ENCODE measurements at places on chromosomes 4 and X. TPM values are rescaled to one million over a fixed set of nuclear protein-coding genes. Genes with fewer than 3 reads are reported as not detected.

GRCh38 chr4:6857009-6857882, 52.4 kb upstream of the TBC1D14 start:
- DNase-seq = no peak

- no peak for DNase-seq
Observed at GRCh38 chr4:142883040-142883832, 37.1 kb upstream of the INPP4B start.

DNA sequence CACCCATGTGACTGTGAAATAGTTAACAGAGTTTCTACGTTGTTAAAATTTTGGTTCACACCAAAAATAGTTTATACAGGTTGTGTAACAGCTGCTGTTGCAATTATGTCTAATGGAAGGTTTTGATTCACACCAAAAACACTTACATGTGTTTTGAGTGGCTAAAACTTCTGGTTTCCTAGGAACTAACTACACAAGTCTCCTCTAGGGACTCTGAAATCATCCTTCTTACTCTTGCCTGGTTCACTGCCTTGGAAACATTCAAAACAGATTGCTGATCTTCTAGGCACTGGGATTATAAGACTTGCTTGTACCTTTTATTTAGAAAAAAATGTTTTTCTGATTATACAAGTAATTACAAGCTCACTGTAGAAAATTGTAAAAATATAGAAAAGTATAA, 14.9 kb upstream of the MORC4 start:
- no peak for DNase-seq

DNA sequence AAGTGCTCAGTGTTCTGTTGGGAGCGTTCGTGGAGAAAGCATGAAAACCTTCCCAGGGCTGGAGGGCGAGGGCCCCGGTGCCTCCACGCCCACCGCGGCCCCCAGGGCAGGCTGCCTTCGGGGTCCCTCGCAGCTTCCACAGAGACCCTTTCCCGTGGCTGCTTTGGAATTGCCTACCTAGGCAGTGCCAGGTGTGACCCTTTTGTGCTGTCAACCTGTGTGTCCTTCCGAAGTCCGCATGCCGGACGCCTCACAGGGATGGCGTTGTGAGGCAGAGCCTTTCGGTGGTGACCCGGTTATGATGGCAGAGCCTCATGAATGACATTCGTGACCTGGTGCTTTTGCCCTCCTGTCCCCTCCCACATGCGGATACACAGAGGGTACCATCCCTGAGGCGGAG, 17.4 kb downstream of the TMEM175 start:
- no peak for DNase-seq

- no peak for DNase-seq
Observed at GRCh38 chrX:8033175-8033574, 106.0 kb upstream of the PNPLA4 start.

GRCh38 chr4:172073590-172073989, 260.4 kb downstream of the GALNTL6 start:
- DNase-seq = no peak

The STPG2 gene
- total RNA-seq = 1.0 TPM

The GRIA3 gene
- total RNA-seq = 3.8 TPM

All from pancreas (tissue), 10 donors.